Cerebellar nuclear complex (tissue), 1 donor: ENCODE measurements at places on chromosomes 5 and 9.

- DNase-seq: no peak
Observed at GRCh38 chr5:24681106-24681505, 36.3 kb upstream of the CDH10 start.

DNA sequence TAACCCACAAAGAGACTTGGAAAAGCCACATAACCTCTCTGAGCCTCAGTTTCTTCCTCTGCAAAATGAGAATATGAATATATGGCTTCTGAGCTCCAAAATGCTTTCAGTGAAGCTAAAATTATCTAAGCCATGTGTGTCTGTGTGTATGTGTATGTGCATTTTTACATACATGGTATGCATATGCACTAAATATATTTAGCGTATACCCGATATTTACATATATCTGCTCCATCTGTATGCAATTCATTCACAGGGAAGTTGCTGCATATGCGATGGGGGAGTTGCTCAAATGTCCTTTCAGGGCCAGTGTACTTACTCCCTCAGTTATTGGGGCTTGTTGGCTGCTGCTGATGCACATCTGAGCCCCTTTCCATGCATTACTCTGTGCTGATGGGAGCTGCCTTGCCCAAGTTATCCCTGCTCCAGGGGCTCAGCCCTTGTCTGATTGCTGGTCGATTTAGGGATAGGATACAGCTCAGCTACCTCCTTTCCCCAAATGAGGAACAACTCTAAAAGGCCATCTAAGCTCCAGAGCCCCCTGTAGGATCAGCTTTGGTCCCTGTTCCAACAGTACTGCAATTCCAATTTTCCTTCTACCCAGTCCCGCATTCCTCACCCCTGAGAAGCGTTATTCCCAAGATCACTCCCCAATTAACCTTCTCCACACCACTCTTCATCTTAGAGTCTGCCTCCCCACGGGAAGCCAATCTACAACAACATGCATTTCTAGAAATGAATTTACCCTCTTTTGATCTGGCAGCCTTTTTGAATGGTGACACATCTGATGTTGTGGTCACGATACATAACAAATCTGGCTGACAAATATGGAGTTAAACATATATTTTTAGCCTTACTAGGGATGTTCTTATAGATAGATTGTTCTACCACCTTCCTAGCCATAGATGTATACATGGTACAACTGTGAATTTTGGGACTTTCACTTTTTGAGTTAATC is 15.9 kb downstream of the RHOBTB3 start:
- DNase-seq: no peak

DNA sequence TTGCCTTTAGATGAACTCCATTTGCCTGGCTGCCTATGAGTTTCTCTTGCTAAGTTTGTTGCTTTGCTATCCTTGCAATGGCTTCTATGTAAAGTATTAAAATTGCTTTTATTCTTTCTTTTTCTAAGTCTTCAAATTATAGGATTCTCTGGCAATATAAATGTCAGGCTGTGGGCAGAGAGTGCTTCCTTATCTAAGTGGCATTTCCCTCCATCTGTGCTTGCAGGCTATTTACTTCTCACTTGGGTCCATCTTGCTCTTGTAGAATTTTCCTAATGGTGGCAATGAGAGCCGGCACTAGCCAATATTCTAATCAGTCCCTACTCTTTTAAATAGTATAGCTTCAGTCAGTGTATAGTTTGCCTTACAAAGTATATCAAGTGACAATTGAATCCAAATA is 63.3 kb downstream of the FAM174A start:
- DNase-seq: no peak

GRCh38 chr5:4337519-4337918 is 741.9 kb downstream of the IRX1 start:
- no peak for DNase-seq

- DNase-seq: no peak
Observed at GRCh38 chr5:31866166-31866565, 227.2 kb downstream of the PDZD2 start.

DNA sequence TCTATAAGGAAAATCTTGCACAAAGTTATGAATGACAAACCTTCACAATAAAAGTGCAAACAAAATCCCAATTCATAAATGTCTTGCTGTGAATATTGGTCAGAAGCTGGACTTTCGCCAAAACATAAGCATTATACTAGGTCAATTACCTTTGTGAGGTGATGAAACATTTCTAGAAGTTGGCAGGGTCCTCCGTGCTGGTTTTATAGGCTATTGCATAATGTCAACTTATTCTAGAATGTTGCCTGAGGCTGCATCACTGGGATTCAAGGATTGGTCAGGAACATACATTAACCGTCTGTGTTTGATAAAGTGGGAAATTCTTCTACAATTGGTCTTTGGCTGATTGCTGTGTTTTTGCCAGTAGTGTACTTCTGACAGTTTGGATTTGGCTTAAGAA is 49.8 kb upstream of the PALM2AKAP2 start:
- DNase-seq: no peak

DNA sequence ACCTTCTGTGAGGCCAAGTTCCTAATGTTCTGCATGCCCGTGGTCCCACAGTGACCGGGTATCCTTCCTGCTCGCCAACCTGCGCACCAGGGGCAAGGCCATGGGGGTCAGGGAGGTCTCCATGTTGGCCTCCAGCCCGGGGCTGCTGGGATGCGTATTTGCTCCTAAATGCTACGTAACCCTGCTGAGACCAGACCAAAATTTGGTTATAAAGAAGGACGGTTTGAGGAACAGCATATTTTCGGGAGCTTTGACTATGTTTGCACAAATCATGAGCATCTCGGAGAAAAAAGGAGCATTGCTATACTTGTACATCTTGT is 35.7 kb upstream of the CLK4 start:
- no peak for DNase-seq

GRCh38 chr9:16459421-16460148 is 410.9 kb downstream of the BNC2 start:
- DNase-seq: no peak

- no peak for DNase-seq
Observed at GRCh38 chr5:173864126-173865050, 23.8 kb upstream of the CPEB4 start.

DNA sequence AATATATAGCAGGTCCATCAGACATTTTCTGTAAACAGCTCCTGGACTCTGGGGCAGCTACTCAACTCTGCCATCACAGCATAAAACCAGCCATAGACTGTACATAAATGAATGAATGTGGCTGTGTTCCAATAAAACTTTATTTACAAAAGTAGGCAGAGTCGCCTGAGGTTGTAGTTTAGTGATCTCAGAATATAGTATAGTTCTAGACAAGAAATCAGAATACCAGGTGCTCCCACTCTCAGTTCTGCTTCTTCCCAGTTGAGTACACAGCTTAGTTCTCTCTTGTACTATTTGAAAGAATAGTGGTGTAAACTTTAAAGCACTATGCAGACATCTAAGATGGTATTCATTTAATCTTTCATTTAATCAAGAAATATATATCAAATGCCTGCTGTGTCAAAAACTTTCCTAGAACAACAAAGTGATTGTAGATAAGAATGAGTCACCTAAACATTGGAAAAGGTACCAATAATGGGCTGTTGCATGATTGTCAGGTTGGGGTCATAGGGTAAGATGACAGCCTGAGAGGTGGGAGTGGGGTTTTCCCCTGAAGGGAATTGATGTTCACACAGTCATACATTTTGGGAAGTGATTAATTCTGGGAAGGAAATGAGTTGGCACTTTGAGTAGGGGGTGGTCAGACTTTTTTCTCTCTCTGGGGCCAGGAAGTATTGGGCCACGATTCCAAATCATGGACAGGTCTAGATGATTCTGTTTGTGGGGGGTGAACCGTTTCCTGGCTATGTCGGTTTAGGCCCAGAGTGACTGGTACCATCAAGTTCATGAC is 37.0 kb downstream of the TNFSF8 start:
- DNase-seq: no peak

GRCh38 chr5:171606414-171607024 is 179.1 kb upstream of the SMIM23 start:
- DNase-seq: no peak

DNA sequence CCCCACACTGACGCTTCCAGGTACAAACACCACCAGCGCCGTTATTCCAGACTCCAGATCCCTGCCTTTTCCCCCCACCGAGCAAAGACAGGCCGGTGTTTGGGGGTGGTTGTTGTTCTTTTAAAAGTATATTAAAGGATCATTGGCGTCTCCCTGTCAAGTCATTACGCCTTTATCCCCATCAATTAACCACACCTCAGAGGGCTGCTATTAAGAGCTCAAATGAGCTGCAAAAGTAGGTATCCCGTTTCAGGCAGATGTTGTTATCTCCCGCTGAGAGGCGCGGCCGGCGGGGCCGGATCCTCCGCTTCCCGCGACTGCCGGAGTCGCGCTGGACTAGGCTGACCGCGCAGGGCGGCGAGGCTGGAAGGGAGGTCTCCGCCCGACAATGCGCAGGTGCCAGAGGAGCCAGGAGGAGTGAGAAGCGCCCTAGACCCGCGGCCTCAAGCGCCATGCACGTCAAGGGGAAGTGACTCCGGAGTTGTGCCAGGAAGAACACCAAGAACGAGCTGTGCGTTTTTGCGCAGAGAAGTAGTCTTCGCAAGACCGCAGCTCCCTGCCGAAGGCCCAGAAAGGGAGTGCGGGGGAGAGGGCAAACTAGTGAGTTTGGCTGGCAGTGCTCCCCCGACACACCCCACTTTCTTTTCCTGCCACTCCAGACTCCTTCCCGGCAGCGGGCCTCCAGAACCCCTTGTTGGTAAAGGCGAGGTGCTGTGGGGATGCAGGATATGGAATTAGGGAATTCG is 8.2 kb downstream of the NR2F1-AS1 start:
- no peak for DNase-seq

- no peak for DNase-seq
Observed at GRCh38 chr5:127700237-127700766, 2.9 kb upstream of the CCDC192 start.

- no peak for DNase-seq
Observed at GRCh38 chr9:134630393-134630790, 11.2 kb upstream of the COL5A1 start.

DNA sequence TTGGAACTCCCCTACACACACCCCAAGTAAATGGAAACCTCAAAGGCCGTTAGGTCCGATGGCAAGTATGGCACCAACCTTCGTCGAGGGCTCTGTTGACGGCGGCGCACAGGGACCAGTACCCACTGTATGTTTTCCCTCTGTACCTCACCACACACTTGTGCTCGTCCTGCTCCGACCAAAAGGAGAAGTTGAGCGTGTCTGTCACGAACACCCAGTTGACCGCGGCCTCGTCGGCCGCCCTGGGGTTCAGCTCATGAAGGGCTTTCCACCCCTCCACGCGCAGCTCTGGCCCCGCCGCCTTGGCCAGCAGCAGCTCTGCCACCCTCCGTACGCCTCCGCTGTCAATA is 24.0 kb downstream of the HNRNPK start:
- no peak for DNase-seq

GRCh38 chr9:70553707-70554673 is 139.5 kb upstream of the KLF9 start:
- DNase-seq: no peak

GRCh38 chr5:106940986-106941385 is 729.8 kb downstream of the EFNA5 start:
- DNase-seq: no peak

DNA sequence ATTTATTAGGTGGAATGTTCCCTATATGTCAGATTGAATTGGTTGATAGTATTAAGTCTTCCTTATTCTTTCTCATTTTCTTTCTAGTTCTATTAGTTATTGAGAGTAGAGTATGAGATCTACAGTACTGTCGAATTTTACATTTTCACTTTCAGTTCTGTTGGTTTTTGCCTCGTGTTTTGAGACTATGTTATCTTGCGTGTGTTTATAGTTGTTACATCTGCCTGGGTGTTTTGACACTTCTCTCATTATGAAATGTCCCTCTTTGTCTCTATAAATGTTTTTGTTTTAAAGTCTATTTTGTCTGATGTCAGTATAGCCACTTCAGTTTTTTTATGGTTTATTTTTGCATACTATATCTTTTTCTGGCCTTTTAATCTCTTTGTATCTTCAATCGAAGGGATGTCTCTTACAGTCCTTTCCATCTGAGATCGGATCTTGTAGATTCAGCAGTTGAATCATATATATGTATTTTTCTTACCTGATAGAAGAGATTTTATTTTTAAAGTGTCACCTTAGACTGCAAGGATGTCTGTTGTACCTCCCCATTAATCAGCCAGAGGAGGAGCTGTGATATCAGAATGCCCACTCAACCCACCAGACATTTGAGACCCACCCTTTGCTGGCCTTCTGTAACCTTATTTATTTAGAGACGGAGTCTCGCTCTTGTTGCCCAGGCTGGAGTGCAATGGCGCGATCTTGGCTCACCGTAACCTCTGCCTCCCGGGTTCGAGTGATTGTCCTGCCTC is 20.7 kb downstream of the EHMT1 start:
- no peak for DNase-seq

DNA sequence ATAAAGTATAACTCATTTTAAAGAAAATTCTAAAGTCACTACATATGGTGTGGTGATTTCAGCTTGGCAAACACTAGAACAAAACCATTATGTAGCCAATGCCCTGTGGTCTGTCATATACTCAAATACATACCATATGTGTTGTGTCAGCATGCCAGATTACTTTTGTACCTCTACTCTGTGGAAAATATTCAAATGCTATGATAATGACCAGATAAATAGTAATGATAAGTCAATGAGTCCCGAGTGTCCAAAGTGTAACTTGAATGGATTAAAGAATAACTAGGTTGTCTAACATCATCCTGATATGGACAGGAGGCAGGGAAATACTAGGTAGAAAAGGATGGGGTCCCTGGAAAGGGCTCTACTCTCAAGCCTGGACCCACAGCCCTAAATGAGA is 58.0 kb upstream of the IL6ST start:
- DNase-seq: no peak

DNA sequence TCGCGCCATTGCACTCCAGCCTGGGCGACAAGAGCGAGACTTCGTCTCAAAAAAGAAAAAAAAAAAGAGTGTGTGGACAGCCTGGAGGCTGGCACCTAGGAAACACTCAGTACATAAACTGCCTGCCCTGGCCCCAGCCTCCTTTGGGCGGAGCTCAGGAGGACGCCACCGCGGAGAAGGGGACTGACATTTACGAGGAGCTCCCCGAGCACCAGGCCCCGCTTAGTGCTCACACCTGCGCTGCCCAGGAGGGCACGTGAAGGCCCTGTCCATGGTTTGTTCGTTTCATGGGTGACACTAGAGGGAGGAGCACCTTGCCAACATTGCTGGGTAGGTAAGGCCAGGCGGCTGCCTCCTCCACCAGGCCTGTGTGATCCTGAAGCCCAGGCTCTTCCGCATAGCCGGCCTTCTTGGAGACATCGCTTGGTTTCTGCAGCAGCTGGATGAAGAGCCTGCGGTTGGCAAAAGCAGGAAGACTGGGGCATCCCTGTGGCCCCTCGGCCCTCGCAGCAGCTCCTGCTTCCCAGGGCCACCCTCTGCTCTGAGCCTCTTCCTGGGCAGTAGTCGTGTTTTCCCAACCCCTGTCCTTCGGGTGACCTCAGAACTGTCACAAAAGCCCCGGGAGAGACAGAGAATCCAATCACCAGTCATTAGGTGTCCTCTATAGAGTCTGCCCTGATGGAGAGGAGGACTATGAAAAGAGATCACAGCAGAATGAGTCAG is 26.2 kb upstream of the LAMC3 start:
- DNase-seq: no peak

- no peak for DNase-seq
Observed at GRCh38 chr5:103218164-103218563, 40.4 kb upstream of the MACIR start.

GRCh38 chr5:172635038-172635437 is 6.0 kb upstream of the NEURL1B start:
- no peak for DNase-seq

GRCh38 chr9:131112374-131113154 is 12.8 kb upstream of the NUP214 start:
- DNase-seq: no peak
